Stimulated activated CD4-positive, alpha-beta T cell treated with anti-CD3 and anti-CD28 coated beads, Interleukin-12 subunit alpha, Interleukin-12 subunit beta, amount 100 ng/mL, for 24 hours (primary cell): ENCODE measurements at places on chromosomes 3 and 15.

DNA sequence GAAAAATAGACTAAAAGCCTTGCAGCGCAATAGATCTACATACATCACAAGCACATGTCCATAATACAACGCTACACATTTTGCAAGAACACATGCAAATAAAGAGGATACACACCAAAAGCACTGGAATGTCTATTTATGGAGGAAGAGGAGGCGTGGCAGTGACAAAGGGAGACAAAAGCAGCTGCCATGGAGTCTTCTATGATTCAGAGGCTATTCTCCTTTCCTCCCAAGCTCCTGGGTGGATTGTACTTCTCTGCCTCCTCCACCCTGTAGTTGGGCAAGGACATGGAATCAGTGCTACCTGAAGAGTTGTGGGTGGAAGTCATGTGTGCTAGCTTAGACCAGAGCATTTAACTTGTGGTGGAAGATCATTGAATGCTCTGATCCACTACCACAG is 57.9 kb upstream of the ABHD2 start:
- DNase-seq: no peak

GRCh38 chr15:50675535-50676144 is 11.0 kb downstream of the TRPM7 start:
- no peak for DNase-seq

DNA sequence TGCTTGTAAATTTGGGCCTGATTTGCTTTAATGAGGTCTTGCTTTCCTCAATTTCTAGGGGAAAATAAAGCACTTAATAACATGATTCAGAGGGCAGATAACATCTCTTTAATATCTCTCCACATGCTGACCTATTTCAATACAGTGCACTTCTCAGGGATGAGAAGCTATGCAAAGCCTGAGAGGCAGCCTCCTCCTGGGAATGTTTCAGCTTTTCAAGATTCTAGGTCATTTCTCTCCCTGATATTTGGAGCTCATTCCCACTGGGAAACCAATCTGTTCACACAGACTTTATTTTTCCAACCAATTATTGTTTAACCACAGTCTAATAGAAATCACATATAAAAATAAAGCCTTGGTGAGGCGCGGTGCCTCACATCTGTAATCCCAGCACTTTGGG is 67.0 kb upstream of the LSAMP start:
- DNase-seq: no peak

DNA sequence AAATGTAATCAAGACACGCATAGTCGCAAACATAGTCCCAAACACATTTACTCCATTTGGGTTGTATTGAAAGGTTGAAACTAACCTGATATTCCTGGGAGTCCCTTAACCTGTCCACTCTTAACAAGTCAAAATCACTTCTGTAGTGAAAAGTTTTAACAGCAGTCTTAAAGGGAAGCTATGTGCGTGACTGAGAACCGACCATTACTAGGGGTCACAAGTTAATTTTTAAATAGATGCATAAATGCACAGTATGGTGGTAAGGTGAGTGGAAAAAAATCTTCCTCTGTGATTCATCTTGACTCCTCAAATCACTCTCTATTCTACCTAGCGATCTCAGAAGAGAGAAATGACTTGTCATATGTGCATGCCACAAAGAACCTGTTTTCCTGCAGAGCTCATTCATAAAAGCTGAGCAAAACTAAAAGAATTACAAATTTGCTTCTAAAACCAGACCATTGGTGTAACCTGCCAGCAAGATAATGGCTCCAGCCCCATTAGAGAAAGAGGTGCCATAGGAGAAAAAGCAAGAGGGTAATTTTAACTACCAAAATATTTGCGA is 4.8 kb downstream of the GPR15 start:
- no peak for DNase-seq

DNA sequence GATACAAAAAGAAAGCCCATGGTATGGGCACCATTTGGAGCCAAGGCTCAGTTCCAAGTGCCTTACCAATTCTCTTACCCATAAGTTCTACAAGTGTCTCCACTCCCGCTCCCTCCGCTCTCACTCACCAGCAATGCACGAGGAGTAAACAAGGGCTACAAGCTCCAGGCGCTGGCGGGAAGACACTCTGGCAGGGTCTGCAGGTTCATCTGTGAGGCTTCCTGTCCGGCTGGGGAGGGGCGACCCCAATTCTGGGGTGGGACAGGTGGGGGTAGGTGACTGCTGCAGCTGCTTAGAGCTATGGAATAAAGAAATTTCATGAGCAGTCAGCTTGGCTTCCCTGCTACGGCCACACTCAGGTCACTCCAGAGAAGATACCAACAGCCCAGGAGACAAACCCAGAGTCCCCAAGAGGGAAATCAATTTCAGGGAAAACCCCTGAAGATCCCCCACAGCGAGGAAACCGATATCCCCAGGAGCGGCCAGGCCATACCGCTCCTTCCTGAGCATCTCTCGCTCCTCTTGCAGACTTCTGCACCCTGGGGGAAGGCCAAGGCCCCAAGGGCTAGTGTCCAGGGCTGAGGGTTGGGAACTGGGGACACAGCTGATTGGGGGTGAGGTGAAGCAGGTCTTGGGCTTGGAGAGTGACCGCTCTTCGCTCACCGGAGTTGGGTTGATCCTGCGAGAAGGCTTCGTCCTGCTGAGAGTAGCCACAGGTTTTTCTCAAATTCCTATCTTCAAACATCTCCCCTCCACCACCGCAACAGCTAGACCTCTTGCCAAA is 1.4 kb downstream of the CDAN1 start:
- DNase-seq: no peak

DNA sequence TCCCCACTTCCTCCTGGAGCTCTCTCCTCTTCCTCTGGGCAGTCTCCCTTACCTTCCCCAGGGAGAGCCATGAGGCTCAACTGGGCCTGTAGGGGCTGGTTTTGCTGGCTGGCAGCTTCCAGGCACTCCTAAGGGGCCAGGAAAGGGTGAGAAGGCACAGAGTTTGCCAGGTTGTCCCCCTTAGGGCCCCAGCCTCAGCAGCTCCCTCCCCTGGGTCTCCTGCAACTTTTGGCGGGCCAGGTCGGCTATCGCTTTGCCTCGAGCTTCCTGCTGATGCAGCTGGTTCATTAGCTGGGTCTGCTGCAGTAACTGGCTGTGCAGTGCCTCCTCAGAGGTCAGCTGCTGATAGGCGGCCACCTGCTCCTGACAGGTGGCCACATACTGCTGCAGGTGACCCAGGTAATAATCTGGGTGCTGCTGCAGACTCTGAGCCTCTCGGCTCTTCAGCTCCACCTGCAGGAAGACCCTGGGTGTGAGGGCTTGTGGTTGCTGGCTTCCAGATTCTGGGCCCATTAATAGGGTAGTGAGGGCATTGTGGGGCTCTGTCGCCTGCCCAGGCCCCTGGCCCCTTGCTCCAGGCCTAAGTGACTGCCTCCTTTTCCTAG is 29.7 kb upstream of the OR4F6 start:
- DNase-seq: no peak

- no peak for DNase-seq
These were observed 32.5 kb downstream of the RFTN1 start for GRCh38 chr3:16480861-16481545.

DNA sequence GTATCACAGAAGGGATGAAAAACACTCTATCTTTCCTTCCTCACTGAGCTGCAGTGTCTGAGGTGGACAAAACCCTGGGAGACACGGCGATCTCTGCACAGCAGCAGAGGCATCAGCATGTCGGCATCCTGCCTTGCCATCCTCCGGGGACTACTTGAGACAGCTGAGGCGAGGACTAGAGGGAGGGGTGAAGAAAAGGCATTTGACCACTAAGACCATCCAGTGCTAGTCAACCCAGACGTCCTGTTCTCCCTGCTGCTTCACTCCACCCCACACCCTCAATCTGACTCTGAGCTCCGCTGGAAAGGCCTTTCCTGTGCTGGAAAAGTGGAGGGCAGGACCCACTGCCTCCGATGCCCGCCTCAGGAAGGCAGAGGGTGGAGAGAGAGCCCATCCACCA is 67.3 kb downstream of the VGLL4 start:
- no peak for DNase-seq

DNA sequence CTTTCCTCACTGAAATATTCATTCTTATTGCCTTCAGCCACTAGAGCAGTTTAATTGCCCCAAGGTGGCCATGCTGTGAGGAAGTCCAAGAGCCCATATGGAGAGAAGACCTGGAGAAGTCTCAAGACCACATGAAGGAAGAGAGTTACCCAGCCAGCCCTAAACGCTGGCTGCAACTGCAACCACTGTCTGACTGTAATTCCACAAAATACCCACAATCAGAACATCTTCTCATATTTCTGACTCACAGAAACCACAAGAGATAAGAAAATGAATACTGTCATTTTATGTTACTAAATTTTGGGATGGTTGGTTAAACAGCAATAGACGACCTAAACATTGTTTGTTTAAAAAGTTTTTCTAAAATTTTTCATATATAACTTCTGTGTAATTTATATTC is 14.7 kb upstream of the SST start:
- DNase-seq: no peak

DNA sequence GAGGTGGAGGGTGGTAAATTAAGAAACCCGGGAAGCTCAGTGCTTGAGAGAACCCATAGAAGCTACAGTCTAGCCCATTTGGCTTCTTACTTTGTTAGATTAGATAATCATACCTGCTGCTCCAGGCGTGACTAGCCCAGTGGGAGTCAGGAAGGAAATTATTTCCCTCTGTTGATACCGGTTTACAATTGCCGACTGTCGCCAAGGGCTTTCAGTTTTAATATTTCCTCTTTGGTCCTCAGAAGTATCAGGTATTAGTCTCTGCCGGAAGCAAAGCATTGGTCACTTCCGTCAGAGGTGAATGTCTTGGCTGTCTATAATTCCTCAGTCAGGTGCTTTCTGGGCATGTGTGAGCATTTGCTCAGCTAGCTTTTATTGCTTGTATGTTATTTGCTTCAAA is 75.2 kb downstream of the LPP start:
- DNase-seq: no peak

DNA sequence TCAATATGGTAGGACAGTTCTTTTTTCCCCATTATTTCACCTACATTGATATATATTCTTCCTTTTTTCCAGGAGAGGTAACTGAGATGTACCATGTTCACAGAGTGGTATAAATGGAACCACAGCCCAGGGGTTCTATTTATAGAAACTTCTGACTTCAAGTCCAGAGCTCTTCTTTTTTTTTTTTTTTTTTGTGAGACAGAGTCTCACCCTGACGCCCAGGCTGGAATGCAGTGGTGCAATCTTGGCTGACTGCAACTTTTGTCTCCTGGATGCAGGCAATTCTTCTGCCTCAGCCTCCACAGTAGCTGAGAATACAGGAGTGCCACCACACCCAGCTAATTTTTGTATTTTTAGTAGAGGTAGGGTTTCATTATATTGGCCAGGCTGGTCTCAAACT is 267.1 kb upstream of the TPRG1 start:
- no peak for DNase-seq

DNA sequence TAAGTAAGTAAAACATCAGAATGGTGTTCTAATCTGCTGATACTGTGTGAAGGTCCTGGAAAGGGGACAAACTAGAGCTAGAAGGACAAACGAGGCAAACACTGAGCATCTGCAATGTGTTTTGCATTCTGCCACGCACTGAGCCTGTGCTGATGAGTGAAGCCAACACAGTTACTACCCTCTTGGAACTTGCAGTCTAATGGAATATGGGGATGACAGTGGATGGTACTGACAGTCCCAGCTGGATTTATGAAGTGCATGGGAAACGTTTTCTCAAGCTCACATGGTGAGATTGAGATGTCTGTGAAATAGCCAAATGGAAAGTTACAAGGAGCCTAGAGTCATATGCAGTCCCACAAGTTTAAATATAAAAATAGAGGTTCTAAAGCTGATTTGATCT is 86.6 kb downstream of the FOXB1 start:
- DNase-seq: no peak

- DNase-seq: no peak
These were observed 140.7 kb upstream of the TRIM42 start for GRCh38 chr3:140536926-140537726.

DNA sequence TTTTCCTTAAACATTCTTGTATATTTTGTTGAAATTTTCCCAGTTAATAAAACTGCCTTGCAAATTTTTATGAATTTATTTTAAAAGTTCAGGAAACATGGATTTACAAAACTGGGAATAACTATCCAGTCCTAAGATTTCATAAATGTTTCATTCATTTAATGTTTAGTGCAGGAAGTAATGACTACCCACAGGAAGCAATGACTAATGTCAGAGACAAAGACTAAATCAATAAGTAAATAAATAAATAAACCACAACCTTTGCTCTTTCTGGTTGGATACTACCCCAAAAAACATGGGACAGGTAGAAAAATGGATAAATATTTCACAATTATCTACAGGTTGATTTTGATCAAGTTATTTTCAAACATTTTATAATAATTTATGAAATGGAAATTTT is 48.8 kb upstream of the TMCO5A start:
- no peak for DNase-seq

DNA sequence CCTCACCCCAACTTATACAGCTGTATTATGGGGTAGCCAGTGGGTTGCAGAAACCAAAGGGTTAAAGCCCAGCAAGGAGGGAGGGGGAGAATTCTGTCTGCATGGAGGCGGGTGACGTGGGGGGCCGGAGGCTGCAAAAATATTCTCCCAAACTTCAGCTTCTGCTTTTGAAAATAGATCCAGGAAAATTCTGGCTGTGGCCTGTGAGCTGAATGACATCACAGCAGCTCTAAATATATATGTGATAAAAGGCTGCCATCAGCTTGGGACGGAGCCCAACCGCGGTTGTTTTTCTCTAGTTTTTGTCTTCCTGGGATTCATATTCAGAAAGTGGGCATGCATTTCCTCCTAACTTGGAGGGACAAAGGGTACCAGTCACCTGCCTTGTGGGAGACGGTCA is 27.6 kb downstream of the MAPKAPK3 start:
- no peak for DNase-seq

GRCh38 chr3:150765949-150766720 is 3.2 kb upstream of the SIAH2 start:
- no peak for DNase-seq

DNA sequence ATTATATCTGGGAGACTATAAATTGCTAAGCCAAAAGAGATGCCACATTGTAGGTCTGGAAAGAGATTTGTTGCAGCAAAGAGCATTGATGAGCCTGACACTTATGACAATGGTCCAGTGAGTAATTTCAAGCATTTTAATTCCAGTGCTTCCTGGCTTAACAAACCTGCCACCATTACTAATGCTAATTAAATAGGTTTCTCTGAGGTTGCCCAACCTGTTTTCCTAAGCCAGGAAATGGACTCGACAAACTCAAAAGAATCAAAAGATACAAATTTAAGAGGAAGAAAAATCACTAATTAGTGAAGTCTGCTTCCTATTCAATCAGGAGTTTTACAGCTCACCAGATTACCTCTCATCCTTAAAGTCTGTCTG is 36.7 kb upstream of the CTDSPL start:
- DNase-seq: no peak

GRCh38 chr3:195065864-195066185 is 205.1 kb downstream of the XXYLT1 start:
- no peak for DNase-seq

GRCh38 chr3:197417911-197418618 is 119.7 kb upstream of the DLG1 start:
- no peak for DNase-seq
